Temporal lobe (tissue), 4 donors: ENCODE measurements at places on chromosomes 16 and 17. TPM values are rescaled to one million over a fixed set of nuclear protein-coding genes. Genes with fewer than 3 reads are reported as not detected.

The VEZF1 gene
- total RNA-seq: 55.6 TPM

The UTS2R gene
- not detected for total RNA-seq

The CSH2 gene
- total RNA-seq: not detected

The SRCIN1 gene
- 29.0 TPM for total RNA-seq
